ENCODE measurements at places on chromosomes 12 and 14.

GRCh38 chr14:55327179-55327578, 56.0 kb downstream of the FBXO34 start:
- no peak for DNase-seq

DNA sequence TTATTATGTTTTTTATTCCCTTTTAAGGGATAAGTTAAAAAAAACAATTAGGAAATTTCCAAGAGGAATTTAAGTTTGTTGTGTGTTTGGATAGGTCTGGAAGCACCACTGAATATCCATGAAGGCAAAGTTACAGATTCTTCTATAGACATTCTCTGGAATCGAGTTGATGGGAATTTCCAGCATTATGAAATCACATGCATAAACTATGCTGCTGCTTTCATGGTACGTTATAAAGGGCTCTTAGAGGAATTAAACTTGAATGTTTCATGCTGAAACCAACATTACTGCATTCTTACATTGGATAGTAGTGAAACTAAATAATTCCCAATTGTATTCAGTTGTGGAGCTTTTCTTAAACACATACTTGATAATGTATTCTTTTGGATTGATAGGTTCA, 21.5 kb upstream of the PTPRQ start:
- no peak for DNase-seq

GRCh38 chr12:52906191-52906601, 1.3 kb upstream of the KRT8 start:
- DNase-seq, result no peak

GRCh38 chr14:30287579-30288445, 271.1 kb upstream of the G2E3 start:
- no peak for DNase-seq

- no peak for DNase-seq
These were observed 221.2 kb upstream of the PELI2 start for GRCh38 chr14:55897031-55897430.

- no peak for DNase-seq
These were observed 55.4 kb downstream of the CCER1 start for GRCh38 chr12:90899456-90900182.

DNA sequence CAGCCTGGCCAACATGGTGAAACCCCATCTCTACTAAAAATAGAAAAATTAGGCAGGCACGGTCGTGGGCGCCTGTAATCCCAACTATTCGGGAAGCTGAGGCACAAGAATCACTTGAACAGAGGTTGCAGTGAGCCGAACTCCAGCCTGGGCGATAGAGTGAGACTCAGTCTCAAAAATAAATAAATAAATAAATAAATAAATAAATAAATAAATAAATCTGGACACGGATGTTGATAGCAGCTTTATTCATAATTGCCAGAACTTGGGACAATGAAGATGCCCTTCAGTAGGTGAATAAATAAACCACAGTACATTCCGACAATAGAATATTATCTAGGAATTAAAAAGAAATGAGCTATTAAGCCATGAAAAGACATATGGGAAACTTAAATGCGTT, 31.1 kb downstream of the TMEM30B start:
- no peak for DNase-seq

All from activated CD4-positive, alpha-beta T cell treated with anti-CD3 and anti-CD28 coated beads, Interleukin-2, amount 50 U/mL, for 1 hour (primary cell).